ENCODE measurements at places on chromosomes 4 and X. TPM values are rescaled to one million over a fixed set of nuclear protein-coding genes. Genes with fewer than 3 reads are reported as not detected.

GPR101 gene
- total RNA-seq: not detected

PABPC1L2B gene
- total RNA-seq: not detected

MAGEA1 gene
- total RNA-seq: not detected

CDKL2 gene
- total RNA-seq: 0.26 TPM

ATP11C gene
- total RNA-seq: 28.3 TPM

PLAC1 gene
- 1.4 TPM for total RNA-seq

STAP1 gene
- not detected for total RNA-seq

FAM13A gene
- 44.1 TPM for total RNA-seq

GPR173 gene
- total RNA-seq: 9.8 TPM

MFAP3L gene
- 2.5 TPM for total RNA-seq

RTL3 gene
- not detected for total RNA-seq

COX7B2 gene
- total RNA-seq: not detected

RADX gene
- total RNA-seq: 2.7 TPM

SLC30A9 gene
- 48.1 TPM for total RNA-seq

POU3F4 gene
- total RNA-seq: not detected

TTC29 gene
- 0.26 TPM for total RNA-seq

IL2 gene
- total RNA-seq: not detected

F9 gene
- total RNA-seq: not detected

NLGN3 gene
- total RNA-seq: 3.1 TPM

GPR119 gene
- total RNA-seq: not detected

OPN1MW2 gene
- not detected for total RNA-seq

MED12 gene
- total RNA-seq: 19.0 TPM

TMEM271 gene
- total RNA-seq: not detected

CCSER1 gene
- total RNA-seq: under 0.01 TPM
